ENCODE measurements at places on chromosomes 6 and 20.
A peak's percentile ranks its signal among the peaks of the same experiment; 100 is the strongest.

- DNase-seq: peak; percentile 69
Measured at GRCh38 chr6:155177363-155177961, 86.4 kb upstream of the CLDN20 start.

DNA sequence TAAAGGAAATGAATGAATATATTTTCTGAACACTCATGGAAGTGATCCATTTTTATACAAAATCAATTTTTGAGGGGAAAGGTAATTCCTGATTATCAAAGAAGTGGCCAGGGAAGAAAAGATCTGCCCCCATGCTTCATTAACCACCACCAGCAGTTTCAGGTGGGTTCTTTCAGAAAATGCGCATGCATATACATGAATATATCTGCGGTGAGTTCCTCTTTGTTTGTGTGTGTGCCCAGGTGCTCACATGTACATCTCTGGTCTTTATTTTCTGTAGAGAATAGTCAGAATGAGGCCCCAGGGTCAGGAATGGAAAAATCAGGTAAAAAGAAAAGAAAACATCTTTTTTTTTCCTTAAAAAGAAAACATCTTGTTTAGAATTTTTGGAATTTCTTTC is 88.4 kb downstream of the SGK1 start:
- DNase-seq: no peak

GRCh38 chr6:169950558-169950957 is 199.1 kb downstream of the ERMARD start:
- DNase-seq: peak; percentile 28

- DNase-seq: no peak
Measured at GRCh38 chr6:73752943-73753342, 56.9 kb downstream of the CD109 start.

GRCh38 chr20:35616465-35617396 is 1.1 kb downstream of the SPAG4 start:
- peak; percentile 86 for DNase-seq

- DNase-seq: no peak
Measured at GRCh38 chr6:127451388-127451787, 7.8 kb downstream of the KIAA0408 start.

- no peak for DNase-seq
Measured at GRCh38 chr6:74334722-74335121, 638.7 kb downstream of the CD109 start.

- DNase-seq: no peak
Measured at GRCh38 chr6:98880486-98880885, 46.1 kb downstream of the POU3F2 start.

DNA sequence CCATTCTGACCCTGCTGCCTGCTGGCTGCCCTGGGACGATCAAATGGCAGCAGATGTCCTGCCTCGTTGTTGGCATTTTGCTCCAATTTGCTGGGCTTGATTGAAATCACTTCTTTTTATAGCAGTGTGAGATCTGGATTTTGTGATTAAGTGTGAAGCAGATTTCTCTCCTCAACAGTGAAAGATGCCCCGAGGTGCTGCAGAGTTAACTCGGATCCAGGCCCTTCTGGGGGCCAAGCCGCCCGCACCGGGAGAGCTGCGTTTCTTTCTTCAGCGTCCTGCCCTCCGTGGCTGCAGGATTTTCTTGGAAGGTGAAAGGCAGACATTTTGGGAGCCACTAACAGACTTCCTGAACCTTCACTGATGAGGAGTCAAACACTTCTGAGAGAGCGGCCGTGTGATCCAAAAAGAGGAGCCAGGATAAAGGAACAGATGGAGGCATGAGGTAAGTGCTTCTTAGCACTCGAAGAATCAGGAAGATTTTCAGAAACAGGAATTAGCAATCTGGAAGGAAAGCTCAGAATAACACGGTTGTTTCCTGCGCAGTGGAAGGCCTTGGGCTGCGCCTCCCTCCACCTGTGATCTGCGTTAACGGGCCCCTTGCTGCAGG is 139.5 kb upstream of the AFDN start:
- no peak for DNase-seq

DNA sequence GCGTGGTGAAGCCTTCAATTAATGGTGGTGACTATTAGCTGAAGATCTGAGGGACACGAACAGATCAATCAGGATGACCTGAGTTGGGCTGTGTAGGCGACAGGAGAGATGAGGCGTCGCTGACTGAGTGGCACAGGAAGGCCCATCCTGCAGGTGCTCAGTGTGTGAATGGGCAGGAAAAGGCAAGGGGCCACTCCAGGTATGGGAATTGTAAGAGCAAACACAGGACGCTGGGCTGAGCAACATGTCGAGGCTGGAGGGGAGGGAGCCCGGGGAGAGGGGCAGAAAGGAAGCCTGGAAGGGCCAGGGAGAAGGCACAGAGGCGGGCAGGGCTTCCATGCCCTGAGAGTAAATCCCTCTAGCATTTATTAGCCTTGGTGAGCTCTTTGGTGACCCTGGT is 151.0 kb downstream of the VEGFA start:
- DNase-seq: no peak
